ENCODE measurements at places on chromosomes 7 and 10.

DNA sequence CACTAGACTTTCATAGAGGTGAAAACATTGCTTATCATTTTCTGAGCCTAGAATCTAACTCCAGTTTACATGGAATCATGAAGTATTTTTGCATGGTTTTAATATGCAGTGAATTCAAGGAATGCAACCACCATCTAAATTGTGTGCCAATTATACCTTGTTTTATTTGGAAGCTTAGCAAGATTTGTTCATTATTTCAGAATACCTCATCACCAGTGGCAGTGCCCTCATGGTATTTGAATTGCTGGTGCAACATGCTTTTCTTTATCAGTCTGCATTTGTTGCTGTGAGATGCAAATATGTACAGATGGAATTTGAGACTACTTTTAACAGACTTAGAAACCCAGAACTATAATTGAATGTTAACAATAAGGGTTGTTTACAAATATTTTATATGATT lies 18.7 kb upstream of the ZNF800 start:
- no peak for DNase-seq

DNA sequence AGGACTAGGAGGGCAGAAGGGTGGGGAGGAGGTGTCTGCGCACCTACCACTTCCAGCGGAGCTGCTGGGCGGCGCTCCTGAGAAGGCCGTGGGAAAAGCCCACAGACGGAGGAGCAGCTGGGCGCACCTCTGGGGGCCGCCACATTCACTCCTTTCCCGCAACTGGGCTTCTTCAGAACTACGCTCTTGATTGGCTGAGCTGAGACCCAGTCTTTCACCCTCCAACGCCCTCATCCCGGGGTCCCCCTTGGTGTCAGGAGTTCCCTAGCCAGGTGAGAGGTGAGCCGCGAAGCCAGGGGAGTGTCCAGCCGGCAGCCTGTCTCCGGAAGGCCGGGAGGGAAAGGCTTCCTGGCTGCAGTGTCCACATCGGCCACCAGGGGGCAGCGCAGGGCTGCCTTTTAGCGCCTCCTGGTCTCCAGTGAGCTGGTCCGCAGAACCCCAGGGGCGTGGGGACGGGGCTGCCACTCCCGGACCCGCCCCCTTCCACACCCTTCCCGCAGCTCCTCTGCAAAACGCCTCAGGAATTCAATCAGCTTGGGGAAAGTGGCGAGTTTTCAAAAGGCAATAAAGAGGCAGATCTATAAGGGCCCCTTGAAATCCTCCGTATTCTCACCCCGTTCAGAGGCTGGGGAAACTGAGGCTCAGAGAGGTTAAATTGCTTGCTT lies 98.8 kb downstream of the CHST15 start:
- DNase-seq: peak; percentile 87

- DNase-seq: no peak
These were observed 39.9 kb upstream of the ZNF107 start for GRCh38 chr7:64626083-64626469.

- no peak for DNase-seq
These were observed 440.7 kb upstream of the AKR1E2 start for GRCh38 chr10:4385231-4385870.

GRCh38 chr7:110800984-110801383 lies 289.9 kb upstream of the LRRN3 start:
- DNase-seq: no peak

- DNase-seq: peak; percentile 91
These were observed 50.6 kb downstream of the ZNF438 start for GRCh38 chr10:30980951-30981616.

GRCh38 chr7:542131-542712 lies 22.6 kb upstream of the PDGFA start:
- no peak for DNase-seq

- no peak for DNase-seq
These were observed 16.4 kb upstream of the CTTNBP2 start for GRCh38 chr7:117889611-117890010.

GRCh38 chr7:85176197-85176596 lies 10.7 kb downstream of the SEMA3D start:
- DNase-seq: peak; percentile 83

GRCh38 chr7:108028111-108028510 lies 25.1 kb upstream of the LAMB1 start:
- DNase-seq: no peak

GRCh38 chr10:125096371-125096770 lies 64.0 kb downstream of the CTBP2 start:
- DNase-seq: no peak

- no peak for DNase-seq
These were observed 79.9 kb upstream of the TMEM196 start for GRCh38 chr7:19853261-19853832.

DNA sequence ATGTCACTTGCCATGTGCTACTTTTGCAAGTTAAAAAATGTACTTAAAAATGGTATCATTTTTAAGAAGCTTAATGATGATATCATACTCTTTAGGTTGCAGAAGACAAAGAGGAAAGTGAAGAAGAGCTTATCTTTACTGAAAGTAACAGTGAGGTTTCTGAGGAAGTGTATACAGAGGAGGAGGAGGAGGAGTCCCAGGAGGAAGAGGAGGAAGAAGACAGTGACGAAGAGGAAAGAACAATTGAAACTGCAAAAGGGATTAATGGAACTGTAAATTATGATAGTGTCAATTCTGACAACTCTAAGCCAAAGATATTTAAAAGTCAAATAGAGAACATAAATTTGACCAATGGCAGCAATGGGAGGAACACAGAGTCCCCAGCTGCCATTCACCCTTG lies 6.1 kb downstream of the LMOD2 start:
- no peak for DNase-seq

GRCh38 chr10:112778579-112778978 lies 171.5 kb upstream of the TCF7L2 start:
- peak; percentile 78 for DNase-seq

GRCh38 chr7:92813390-92814024 lies 22.9 kb downstream of the CDK6 start:
- DNase-seq: no peak

DNA sequence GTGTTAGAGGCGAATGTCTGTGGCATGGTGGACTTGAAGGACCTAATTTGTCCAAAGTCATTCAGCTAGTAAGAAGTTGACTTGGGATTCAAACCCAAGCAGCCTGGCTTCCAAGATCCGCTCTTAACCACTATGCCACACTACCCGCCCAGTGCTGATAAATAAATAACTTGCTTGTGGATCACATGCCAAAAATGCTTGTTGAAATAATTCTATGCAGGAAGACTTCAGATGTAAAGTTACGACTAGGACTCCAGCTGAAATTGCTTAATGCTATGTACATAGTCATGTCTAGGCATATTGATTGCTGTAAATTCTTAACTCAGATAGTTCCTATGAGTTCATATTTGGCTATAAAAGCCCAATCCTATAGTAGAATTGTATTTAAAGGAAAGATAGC lies 76.0 kb downstream of the PLXDC2 start:
- no peak for DNase-seq

- peak; percentile 80 for DNase-seq
These were observed 54.5 kb downstream of the GRB10 start for GRCh38 chr7:50728184-50728583.

DNA sequence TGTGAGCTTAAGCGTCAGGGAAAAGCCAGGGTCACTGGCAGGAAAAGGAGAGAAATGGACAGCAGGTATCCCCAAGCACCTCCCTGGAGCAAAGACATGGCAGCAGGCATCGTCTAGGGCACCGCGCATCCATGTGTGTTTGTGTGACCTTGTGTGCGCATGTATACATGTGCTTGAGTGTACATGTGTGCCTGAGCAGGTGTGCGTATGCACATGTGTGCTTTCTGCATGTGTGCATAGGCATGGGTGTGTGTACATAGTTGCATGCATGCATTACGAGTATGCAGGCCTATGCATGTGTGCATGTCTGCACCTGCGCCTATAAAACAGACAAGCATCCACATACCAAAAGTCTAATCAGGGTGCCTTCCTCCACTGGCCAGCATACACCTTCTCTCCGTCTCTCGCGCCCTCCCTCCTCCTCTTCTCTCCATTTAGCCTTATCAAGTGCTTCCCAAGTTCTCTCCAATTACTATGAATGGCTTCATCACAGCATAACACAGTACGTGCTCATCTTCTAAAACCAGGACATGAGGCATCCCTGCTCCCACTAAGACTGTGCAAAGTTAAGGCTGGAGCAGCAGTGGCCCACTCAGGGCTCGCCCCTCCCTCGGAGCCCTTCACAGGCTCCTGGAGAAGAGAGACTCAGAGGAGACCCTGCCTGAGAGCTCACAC lies 30.6 kb downstream of the RASGEF1A start:
- no peak for DNase-seq

DNA sequence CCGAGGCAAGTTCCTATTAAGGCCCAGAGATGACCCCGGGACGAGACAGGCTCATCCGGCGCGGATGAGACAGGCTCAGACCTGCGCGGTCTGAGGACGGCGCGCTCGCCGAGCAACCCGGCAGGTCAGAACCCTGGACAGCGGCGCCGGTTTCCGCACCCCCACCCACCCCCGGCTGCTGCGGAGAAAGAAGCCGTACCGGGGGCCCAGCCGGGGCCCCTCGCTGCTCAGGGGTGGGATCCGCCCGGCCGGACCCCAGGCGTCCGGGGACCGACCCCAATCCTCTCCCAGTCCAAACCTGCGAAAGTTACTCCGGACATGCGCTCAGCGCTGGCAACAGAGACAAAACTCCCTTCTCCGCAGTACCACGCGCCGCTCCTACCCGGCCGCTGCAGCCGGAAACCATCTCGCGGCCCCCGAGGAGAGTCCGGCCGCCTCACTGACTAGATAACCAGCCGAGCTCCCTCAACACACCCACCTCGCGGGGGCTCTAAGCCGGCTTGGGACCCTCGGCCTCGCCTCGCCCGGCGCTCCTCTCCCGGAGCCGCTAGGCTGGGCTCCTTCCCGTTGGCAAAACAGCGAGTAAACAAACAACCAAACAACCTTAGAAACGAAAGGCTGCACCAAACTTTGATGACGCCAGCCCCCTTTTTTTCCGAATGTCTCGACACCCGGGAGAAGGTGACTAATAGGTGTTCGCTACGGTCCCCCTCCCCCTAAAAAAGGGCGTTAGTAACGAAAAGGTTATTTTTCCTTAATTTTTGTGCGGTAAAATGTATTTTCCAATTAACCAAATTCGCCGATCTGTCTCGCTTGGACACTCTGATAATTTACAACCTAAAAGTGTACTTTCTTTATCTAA lies 2.3 kb upstream of the DRGX start:
- peak; percentile 29 for DNase-seq

- no peak for DNase-seq
These were observed 19.8 kb upstream of the DNAAF5 start for GRCh38 chr7:706721-707120.

DNA sequence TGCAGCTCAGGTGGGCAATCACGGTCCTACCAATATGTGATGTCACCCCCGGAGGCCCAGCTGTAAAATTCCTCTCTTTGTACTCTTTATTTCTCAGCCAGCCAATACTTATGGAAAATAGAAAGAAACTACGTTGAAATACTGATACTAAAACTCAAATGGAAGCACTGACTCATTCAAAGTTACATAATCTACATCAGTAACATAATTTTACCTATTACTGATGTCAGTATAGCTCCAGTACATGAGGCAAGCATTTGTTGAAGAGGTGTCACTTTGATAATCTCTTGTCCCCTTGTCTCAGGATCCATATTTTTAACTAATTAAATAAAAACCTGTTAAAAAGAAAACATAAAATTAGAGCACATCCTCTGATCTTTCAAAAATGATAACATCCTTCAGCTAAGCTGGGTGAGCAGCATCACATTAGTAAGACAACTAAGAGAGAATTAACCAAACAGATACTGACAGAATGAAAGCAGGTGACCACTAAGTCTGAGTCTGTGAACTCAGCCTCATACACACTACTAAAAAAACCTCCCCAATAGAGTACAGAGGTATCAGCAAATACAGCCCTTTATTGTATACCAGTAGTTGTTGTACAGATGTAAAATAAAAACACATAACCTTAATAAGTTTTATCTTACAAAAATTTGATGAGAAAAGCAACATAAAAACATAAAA lies 17.6 kb downstream of the SLC25A40 start:
- DNase-seq: no peak

- peak; percentile 8 for DNase-seq
These were observed 598.8 kb downstream of the SUGCT start for GRCh38 chr7:40733578-40733977.

DNA sequence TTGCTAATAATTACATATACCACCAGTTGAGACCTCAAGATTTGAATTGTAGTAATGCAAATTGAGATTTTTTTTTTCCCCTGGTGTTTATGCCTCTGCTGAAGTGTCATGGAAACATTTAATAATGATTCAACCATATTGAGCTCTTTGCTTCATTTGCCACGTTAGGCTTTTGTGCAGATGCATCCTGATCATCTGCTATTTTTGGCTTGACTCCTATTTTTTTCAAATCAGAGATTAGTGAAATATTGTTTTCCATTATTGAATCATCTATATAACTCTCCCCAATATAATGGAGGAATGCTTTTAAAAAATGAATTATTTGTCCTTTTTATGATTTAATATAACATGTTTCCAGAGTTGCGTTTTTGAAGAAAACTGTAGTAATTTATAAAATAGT lies 115.1 kb downstream of the SRI start:
- DNase-seq: no peak

DNA sequence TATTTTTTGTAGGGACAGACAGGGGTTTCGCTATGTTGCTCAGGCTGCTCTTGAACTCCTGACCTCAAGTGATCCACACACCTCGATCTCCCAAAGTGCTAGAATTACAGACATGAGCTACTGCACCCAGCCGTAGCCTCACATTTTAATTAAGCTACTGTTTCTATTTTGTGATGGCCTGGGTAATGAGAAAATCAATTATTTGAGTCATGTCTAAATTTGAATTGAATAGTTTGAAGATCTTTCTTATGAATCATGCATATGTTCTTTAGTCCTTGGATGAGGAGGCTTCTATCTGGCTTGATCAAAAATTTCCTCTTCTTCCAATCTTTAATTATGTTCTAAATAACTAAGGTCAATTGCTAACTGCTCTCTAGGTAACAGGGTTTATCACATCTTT lies 175.0 kb downstream of the REEP3 start:
- DNase-seq: no peak

DNA sequence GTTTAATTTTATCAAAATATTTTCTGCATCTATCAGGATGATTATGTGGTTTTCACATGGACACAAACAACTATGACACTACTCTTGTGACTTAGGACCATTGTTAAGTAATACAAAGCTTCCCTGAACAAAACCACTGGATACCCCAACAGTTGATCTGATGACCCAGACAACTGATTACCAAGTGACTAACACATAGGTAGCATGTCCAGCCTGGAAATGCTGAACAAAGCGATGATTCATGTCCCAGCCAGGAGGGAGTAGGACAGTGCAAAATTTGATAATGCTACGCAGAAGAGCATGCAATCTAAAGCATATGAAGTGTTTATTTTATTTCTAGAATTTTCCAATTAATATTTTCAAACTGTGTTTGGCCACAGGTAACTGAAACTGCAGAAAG lies 8.9 kb upstream of the PNLIP start:
- DNase-seq: no peak

GRCh38 chr10:67883710-67884312 lies 645 bp upstream of the SIRT1 start:
- DNase-seq: peak; percentile 40
